Activated T-helper 2 cell treated with anti-CD3 and anti-CD28 coated beads, Interferon-gamma antibody, Interleukin-2, Interleukin-4, amounts not matched to agents 10 μg/mL and 5 μg/mL and 100 μg/mL, durations not matched to agents 14 hours and 24 hours and 36 hours (primary cell): ENCODE measurements at places on chromosomes 4 and X. TPM values are rescaled to one million over a fixed set of nuclear protein-coding genes. Genes with fewer than 3 reads are reported as not detected.

EVC gene
- 1.7 and 2.0 TPM in 2 replicates for total RNA-seq

DNA sequence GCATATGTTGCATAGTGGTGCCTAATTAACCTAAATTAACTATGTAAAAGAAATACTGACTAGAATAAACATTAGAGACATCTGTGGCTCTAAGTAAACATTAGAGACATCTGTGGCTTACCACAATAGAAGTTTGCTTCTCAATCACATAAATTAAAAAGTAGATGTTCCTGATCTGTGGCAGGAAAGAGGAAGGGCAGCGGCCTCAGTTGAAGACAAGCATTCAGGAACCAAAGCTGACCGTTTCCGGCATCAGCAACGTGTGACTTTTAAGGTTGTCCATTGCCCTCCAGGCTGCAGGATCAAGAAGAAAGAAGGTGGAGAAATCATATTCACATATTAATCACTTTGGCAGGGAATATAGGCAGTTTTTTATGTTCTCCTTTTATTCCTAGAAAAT lies 336.3 kb upstream of the TRAM1L1 start:
- H3K27me3 ChIP-seq, result no peaks in the 10 kb centered on the region
- H3K36me3 ChIP-seq, result no peaks in the 10 kb centered on the region
- no peaks in the 10 kb centered on the region for H3K4me1 ChIP-seq

GRCh38 chr4:136557396-136557795 lies 974.9 kb downstream of the PCDH18 start:
- H3K27ac ChIP-seq, result no peak overlapping the region
- no peaks in the 10 kb centered on the region for H3K36me3 ChIP-seq
- H3K4me1 ChIP-seq, result no peaks in the 10 kb centered on the region
- DNase-seq, result no peak
- H3K4me3 ChIP-seq, result no peak overlapping the region

- H3K27ac ChIP-seq, result no peak overlapping the region
- no peaks in the 10 kb centered on the region for H3K27me3 ChIP-seq
- peaks cover 7% of the 10 kb centered on the region for H3K36me3 ChIP-seq
Observed at GRCh38 chr4:26819478-26820095, 41.1 kb upstream of the STIM2 start.

- H3K4me1 ChIP-seq, result no peaks in the 10 kb centered on the region
- H3K27me3 ChIP-seq, result peaks cover 31% of the 10 kb centered on the region
- H3K4me3 ChIP-seq, result no peak overlapping the region
- H3K27ac ChIP-seq, result no peak overlapping the region
Observed at GRCh38 chr4:121648516-121648915, 48.3 kb downstream of the ANXA5 start.

DNA sequence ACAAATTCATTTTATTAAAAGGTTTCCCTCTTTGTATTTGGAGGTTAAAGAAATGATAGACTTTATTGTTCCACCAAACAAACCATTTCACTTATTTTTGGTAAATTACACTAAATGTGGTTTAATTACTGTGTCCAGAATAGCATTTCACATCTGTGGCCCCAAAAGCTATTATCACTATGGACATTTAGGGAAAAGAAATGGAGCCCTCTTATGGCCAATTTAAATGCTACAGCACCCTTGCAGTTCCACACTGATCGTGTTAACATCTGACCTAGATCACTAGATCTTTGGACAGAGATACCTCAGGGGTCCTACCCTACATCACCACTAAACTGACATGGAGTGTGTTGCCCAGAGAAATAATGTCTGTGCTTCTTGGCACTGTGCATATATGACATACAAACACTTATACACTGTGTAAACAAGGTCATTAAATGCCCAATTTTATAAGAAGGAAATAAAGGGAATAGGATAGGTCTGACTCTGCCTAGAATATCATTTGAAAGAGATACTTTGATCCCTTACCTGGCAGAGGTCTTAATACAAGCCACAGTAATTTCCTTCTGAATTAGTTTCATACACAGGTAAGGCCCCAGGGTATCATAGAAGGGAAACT lies 163.9 kb downstream of the KDR start:
- no peaks in the 10 kb centered on the region for H3K36me3 ChIP-seq
- H3K4me1 ChIP-seq, result peaks cover 3% of the 10 kb centered on the region
- H3K27me3 ChIP-seq, result peaks cover 2% of the 10 kb centered on the region
- DNase-seq, result no peak
- no peak overlapping the region for H3K27ac ChIP-seq
